ENCODE measurements at places on chromosomes 7 and 10.

DNA sequence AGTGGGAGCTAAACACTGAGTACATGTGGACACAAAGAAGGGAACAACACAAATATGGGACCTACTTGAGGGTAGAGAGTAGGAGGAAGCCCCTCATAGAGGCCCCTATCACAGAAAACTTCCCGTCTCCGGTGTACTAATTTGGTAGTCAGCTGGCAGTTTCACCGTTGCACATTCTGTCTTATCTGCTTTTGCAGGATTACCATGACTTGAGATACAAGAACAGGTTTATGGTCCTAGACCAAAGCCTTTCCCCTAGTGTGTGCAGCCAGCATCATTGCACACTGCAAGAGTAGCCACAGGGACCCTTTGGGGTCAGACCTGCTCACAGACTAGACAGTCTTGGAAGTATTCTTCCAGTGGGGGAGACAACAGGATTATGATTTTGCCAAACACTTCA is 5.9 kb upstream of the IFIT1B start:
- no peak for DNase-seq

GRCh38 chr7:103626776-103627175 is 180.8 kb upstream of the SLC26A5 start:
- no peak for DNase-seq

- DNase-seq: no peak
Measured at GRCh38 chr10:129927351-129928120, 36.5 kb downstream of the EBF3 start.

GRCh38 chr10:70958396-70958795 is 70.0 kb upstream of the PCBD1 start:
- no peak for DNase-seq
